ENCODE measurements at places on chromosomes 1 and 21.

DNA sequence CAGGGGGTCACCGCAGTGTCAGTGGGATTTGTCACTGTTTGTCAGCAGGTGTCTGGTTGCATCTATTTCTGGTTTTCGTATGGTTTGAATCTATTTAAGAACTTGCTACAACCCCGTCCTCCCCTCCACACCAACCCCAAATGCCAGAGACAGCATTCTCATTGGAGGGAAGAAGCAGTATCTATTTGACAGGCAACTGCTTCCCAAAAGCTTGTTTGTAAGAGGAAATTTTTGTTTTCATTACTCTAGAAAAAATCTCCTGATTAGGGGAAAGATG is 54.4 kb downstream of the NR5A2 start:
- no peak for DNase-seq

- DNase-seq: peak; percentile 68
These were observed 43.4 kb upstream of the PIGV start for GRCh38 chr1:26744075-26744959.

- no peak for DNase-seq
These were observed 74.0 kb downstream of the NUF2 start for GRCh38 chr1:163395790-163396189.

GRCh38 chr1:160707236-160708064 is 4.2 kb downstream of the CD48 start:
- no peak for DNase-seq

GRCh38 chr1:119368554-119368953 is at the start of gene HAO2:
Gene HAO2 (plus strand): TSS chr1:119368785. CDS start chr1:119381086, 12,301 bp downstream.
- no peak for DNase-seq

GRCh38 chr1:216945538-216946080 is 222.4 kb upstream of the ESRRG start:
- no peak for DNase-seq

- DNase-seq: peak; percentile 72
These were observed 49.4 kb upstream of the PARP1 start for GRCh38 chr1:226457307-226457712.

- no peak for DNase-seq
These were observed 101.0 kb downstream of the DENND1B start for GRCh38 chr1:197674286-197674685.

DNA sequence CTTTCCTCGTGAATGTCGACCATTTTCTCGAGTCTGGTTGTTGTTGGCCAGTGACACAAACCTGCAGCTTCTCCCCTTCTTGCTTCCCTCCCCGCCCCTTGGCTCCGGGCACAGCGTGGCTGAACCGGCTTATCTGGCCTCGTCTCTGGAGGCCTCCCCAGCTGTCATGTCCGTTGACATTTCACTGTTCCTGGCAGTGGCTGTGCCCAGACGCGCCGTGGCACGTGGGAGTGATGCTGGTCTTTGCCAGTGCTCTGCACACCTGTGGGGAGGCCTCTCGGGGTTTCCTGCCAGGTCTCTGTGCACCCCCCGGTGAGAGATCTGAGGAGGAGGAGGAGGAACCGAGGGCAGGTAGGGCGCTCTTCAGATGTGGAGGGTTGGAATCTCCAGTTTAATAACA is 23.7 kb downstream of the SKI start:
- DNase-seq: no peak

DNA sequence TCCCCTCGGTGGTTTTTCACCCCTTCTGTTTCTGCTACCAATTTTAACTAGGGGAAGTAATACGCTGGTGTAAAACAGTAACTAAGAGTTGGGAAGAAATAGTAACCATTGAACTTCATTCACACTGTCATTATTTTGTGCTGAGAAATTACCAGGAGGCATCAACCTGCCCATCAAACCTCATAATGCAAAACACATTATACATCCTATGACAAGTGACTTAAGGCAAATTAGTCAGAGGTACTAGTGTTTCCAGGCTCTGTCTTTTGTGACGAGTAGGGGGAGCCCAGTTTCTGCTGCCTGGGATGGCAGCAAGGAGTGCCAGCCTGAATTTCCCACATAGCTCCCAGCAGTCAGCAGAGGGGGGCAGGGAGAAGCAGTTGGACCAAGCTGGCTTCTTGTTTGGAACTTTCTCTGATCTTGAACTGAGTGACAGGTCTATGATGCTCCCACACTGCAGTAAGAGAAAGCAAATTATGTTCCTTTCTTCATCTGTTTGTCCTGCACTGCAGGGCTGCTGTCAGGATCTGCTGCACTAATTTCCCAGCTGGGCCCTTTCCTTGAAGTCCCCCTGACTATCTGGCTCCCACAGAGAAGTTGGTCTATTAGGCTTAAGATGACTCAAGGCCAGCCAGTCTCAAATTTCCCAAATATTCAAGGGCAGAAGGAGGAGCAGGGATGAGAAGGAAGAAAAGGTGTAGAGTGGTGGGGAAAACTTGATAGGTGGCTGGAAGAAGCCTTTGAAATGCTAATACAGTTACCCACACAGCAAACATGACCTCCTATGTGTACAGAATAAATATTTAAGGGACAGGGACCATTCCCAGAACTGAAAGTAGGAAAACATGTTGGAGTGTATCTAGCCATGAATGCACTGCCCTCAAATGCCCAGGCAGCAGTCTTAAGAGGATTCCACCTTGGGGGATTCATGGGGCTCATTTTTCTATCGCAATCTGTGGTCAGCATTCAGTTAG is 322.8 kb downstream of the SEC16B start:
- no peak for DNase-seq

- no peak for DNase-seq
These were observed 63.9 kb downstream of the OBSCN start for GRCh38 chr1:228271701-228272251.

DNA sequence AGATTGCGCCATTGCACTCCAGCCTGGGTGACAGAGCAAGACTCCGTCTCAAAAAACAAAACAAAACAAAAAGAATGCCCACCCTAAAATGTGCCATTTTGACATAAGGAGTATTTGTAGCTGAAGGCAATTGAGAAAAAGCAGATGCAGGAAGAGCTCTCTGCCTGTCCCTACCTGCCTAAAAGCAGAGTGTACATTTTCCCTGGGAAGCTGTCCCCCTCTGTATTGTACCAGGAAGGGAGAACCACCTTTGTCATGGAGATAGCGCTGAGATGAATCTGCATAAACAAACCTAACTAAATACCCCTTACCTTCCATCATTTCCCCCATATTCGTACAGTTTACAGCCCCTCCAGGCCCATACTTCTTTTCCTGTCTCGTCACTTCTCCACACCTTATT is 94.4 kb upstream of the SLC45A1 start:
- no peak for DNase-seq

GRCh38 chr21:46195595-46196195 is 11.4 kb upstream of the SPATC1L start:
- DNase-seq: no peak

DNA sequence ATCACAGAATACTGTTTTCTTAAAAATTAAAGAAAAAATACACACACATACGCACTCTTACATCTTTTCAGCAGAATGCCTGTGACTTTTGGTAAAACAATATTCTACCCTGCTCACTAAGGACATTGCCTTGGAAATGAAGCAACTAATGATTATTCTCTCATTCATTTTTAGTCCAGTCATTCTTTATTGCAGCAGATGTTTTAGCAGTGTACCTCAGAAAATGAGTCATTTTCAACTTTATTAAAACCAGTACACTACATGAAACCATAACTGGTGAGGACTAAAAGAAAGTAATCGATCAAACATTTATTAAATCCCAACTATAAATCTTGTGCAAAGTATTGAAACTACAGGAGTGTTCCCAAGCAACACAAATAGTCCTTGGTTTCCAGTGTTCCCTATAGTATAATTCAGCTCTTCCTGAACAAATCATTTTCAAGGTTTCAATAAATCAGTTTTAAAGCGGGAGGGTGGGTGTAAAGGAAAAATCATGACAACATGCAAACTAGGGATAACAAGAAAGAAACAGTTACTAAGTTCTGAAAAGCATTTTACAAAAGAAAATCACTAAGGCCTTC is 114.2 kb downstream of the ADGRL4 start:
- no peak for DNase-seq

DNA sequence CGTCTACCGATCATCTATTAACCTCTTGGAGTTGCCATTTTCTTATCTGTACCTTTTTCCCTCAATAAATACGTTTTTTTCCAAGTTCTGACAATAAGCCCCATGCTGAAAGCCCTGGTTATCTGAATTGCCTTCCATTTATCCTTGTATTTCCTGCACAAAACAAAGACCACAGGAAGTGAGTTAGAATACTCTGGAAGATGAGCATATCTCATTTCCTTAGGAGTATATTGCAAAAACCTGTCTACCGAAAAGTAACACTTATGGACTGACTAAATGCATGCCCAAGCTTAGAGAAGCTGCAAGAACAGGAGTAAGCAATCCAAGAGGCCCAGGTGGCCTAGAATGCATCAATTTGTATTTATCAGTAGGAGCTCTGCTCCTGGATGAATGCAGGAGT is 39.9 kb downstream of the DIRAS3 start:
- DNase-seq: no peak

- no peak for DNase-seq
These were observed 6.9 kb downstream of the SERTAD4 start for GRCh38 chr1:210239349-210240111.

GRCh38 chr1:214426426-214426812 is 125.0 kb downstream of the PTPN14 start:
- DNase-seq: no peak

GRCh38 chr1:28917757-28918118 is 3.4 kb downstream of the EPB41 start:
- no peak for DNase-seq

DNA sequence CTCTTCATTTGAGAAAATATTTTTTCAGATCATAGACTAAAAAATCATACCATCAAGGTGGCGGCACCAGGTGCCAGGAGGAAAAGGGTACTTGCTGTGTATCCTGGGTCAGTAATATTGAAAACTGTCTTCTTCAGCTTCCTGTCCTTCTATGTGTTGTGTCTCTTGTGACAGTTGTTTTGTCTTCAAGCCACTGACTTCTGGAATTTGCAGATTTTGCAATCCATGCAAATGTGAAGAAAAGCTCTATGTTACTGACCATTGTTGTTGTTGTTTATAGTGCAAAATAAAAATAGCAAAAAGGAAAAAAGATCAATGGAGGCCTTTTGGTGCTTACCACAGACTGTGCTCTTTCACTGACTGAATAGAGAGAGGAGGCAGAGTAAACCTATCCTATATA is 83.2 kb upstream of the RHOU start:
- no peak for DNase-seq

- no peak for DNase-seq
These were observed 16.5 kb upstream of the CD53 start for GRCh38 chr1:110856410-110856809.

GRCh38 chr1:71343686-71344416 is 263.0 kb upstream of the ZRANB2 start:
- no peak for DNase-seq

GRCh38 chr1:179785031-179785431 is 41.9 kb downstream of the FAM163A start:
- no peak for DNase-seq

GRCh38 chr1:89358287-89358893 is 5.5 kb upstream of the GBP6 start:
- DNase-seq: peak; percentile 86

GRCh38 chr1:27885114-27885528 is 12.8 kb downstream of the THEMIS2 start:
- no peak for DNase-seq

DNA sequence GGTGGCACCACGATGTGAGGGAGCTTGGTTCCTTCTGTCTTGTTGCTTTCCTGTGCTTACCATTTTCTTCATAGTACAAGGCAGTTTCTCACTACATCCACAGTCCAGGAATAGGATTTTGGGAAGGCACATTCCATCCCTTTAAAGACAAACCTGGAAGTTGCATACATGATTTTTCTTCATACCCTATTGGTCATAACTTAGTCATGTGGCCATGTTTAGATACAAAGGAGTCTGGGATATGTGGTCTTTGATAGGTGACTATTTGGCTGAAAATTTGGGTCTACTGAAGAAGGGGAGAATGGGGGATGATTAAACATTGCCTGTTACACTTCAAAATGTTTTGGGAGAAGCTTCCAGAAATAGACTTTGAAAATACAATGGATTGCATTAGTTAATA is 7.0 kb downstream of the DYRK1A start:
- no peak for DNase-seq

- no peak for DNase-seq
These were observed 91.7 kb upstream of the PGBD5 start for GRCh38 chr1:230517786-230518185.

DNA sequence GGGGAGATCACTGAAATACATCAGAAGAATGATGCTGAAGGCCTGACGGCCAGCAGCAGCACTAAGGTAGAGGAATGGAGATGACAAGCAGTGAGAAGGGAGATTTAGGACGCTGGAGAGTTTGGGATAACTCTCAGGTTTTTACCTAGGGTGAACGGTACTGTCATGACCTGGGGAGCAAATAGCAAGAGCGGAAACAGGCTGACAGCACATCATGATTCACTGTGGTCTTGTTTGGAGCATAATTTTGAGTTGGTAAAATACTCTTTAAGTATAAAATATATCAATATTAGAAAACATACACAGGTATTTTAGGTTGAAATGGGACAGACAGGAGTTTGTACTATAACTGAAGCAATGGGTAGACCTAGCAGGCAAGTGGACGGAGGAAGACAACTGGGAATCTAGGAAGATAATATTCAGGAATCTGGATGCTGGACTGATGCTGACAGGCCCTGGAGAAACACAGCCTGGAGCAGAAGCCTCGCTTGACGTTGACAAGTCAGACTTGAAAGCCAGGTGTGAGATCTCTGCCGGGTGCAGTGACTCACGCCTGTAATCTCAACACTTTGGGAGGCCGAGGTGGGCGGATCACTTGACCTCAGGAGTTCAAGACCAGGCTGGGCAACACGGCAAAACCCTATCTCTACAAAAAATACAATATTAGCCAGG is 33.3 kb downstream of the ALG14 start:
- DNase-seq: no peak

DNA sequence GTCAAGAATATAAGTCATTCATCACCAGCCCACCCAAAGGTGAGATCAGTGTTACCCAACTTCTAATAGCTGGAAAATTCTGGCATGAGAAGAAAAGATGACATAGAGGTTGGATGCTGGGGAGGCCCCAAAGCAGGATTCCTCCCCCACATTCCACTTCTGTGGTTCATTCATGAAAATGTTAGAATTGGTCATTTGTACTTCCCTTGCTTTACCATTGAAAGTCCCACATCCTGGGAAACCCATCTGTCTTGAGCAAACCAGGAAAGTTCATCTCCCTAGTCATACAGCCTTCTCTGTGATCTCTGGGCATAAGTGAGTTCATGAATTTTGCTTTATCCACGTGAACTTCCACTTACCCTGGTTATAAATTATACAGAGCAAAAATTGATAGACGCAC is 66.8 kb downstream of the SERINC2 start:
- no peak for DNase-seq

Measured in CD8-positive, alpha-beta memory T cell (primary cell).